ENCODE measurements at places on chromosomes 2 and 18.

- DNase-seq = no peak
Measured at GRCh38 chr2:38029512-38029911, 46.4 kb downstream of the CYP1B1 start.

GRCh38 chr18:76988031-76988826 lies 144.4 kb downstream of the MBP start:
- no peak for DNase-seq

- DNase-seq = no peak
Measured at GRCh38 chr2:30336084-30336483, 104.8 kb downstream of the LBH start.

GRCh38 chr2:96970910-96971309 lies 15.5 kb downstream of the FAM178B start:
- DNase-seq = no peak
